AG09319 (cell line): ENCODE measurements at places on chromosomes 2 and 18.

- DNase-seq = no peak
Measured at GRCh38 chr18:72895548-72895947, 27.8 kb upstream of the NETO1 start.

GRCh38 chr2:60214626-60214875, 338.9 kb downstream of the BCL11A start:
- no peak for DNase-seq

- no peak for DNase-seq
Measured at GRCh38 chr2:25304321-25304720, 37.4 kb downstream of the DNMT3A start.

GRCh38 chr18:658001-658946, 821 bp downstream of the TYMS start:
- DNase-seq = peak; percentile 54

DNA sequence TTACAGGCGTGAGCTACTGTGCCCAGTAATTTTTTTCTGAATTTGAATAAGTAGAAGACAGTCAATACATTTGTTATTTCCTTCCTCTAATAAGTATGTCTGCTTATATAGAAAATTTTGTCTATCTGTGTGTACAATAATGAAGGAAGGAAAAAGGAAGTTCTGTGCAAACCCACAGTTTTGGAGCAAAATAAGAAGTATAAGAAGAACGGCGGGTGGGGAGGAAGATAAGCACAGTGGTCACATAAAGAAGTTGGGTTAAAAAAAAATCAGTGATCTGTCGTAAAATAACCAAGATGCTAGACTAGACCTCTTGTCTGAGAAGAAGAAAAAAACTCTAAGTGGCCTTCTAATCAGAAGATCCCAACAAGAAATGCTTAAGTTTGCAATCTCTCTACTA, 20.2 kb downstream of the MGAT4A start:
- no peak for DNase-seq

GRCh38 chr18:31741097-31741735, 19.5 kb downstream of the SLC25A52 start:
- peak; percentile 2 for DNase-seq

- no peak for DNase-seq
Measured at GRCh38 chr2:107027810-107028209, 141.8 kb upstream of the ST6GAL2 start.

GRCh38 chr2:65918760-65919187, 486.4 kb upstream of the SPRED2 start:
- no peak for DNase-seq

- DNase-seq = no peak
Measured at GRCh38 chr2:236408786-236409185, 144.6 kb upstream of the ASB18 start.

DNA sequence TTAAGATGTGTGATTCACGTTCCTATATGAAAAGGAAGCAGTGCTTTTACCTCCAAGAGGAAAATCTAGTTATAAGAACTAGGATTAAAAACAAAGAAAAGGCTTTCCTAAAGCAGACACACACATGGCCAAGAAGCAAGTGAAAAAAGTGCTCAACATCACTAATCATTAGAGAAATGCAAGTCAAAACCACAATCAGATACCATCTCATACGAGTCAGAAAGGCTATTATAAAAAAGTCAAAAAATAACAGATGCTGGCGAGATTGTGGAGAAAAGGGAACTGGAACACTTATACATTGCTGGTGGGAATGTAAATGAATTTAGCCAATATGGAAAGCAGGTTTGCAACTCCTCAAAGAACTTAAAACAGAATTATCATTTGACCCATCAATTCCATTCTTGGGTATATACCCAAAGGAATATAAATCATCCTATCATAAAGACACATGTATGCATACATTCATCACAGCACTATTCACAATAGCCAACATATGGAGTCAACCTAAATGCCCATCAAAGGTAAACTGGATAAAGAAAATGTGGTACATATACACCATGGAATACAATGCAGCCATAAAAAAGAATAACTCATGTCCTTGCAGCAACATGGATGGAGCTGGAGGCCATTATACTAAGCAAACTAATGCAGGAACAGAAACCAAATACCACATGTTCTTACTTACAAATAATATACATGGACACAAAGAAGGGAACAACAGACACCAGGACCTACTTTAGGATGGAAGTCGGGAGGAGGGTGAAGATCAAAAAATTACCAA, 285.3 kb downstream of the RAD51AP2 start:
- DNase-seq = no peak

DNA sequence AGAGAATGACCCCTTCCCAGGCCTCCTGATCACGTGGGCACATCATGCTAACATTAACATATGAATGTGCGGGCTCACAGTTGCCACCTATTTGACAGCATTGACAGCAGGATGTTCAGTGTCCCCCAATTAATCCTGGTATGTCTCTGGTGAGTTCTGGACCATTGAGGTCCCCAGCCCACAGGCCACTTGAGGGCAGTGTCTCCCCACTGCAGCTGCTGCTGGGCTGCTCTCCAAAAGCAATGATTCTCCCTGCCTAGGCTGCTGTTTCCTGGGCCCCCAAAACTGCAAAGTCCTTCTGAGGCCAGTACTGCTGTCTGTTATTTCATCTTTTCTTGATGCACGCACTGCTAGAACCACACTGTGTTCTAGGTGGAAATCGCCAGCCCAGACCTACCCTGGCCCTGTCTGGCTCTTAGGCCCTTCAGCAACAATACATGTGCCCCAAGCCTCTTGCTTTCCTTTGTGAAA, 52.7 kb upstream of the MAPK4 start:
- no peak for DNase-seq

- DNase-seq = no peak
Measured at GRCh38 chr18:24009651-24010333, 4.8 kb upstream of the TTC39C start.

DNA sequence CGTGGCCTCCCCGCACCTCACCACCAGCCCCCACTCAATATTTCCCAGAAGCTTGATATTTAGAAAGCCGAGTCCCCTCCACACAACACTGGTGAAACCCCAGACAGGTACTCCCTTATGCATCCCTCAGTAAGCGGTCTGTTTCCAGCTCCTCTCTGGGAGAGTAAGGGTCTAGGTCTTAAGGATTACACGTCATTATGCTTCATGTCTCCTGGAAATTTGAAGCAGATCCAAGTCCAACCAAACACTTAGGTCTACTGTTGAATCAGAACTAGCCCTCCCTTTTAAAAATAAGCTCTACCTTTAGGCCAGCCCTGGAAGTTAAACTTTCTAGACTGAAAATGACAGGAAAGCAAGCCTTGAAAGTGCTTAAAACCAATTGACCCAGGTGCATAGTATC, 1.5 kb upstream of the OST4 start:
- no peak for DNase-seq

- no peak for DNase-seq
Measured at GRCh38 chr2:202278036-202278760, 12.6 kb downstream of the NOP58 start.

GRCh38 chr18:57803103-57803969, at the start of gene ATP8B1:
TSS of gene ATP8B1 (minus strand) at chr18:57803315. CDS start at chr18:57731807, 71,508 bp downstream.
- no peak for DNase-seq

GRCh38 chr2:170423919-170424318, 246.0 kb downstream of the MYO3B start:
- no peak for DNase-seq

DNA sequence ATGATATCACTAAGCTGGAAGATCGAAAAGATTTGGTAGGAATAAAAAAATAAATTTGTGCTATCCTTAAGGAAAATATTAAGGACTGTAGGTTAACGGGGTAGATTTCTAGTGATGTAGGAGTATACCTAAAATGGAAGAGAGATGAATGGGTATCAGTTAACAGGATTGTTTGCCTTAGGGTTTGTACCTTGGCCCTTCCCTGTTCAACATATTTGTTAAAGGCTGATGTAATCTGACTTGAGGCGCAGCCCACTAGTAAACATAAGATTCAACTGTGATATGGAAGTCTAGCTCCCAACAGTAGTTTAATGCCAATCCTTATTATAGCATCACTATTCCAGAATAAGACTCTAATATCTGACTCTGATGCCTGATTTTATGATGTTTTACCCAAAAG, 685.2 kb downstream of the DCC start:
- DNase-seq = no peak

DNA sequence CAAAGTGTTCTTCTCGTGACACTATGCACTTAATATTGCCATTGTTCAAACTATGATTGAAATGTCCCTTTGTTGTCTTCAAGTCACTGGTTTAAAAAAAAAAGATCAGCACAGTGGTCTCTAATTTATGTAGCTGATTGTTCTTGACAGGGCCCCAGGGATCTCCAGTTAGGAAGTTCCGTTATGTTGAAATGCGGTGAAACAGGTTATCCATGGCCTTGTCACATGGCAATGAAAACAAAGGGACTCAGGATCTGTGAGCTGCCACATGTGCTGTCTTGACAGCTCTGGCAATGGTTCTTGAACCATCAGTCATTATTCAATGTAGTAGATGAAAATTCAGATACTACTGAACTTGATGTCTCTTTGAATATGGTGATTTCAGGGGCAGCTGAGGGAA, 147.4 kb downstream of the SETBP1 start:
- DNase-seq = no peak

GRCh38 chr18:8799001-8799400, 93.6 kb downstream of the MTCL1 start:
- no peak for DNase-seq

GRCh38 chr2:82839036-82839435, 1620.0 kb downstream of the SUCLG1 start:
- DNase-seq = no peak

DNA sequence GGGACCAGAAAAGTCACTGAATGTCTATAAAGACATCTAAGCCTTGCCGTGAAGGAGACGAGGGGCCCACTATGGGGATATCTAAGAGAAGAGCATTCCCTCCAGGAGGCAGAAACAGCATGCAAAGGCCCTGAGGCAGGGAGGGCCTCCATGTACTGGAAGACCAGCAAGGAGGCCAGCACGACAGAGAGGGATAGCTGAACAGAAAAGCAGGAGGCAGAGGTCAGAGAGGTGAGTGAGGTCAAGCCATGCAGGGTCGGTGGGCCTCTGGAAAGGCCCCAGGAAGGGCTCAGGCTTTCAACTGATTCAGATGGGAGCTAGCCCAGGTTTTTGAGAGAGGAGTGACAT, 5.7 kb downstream of the TRABD2A start:
- no peak for DNase-seq

DNA sequence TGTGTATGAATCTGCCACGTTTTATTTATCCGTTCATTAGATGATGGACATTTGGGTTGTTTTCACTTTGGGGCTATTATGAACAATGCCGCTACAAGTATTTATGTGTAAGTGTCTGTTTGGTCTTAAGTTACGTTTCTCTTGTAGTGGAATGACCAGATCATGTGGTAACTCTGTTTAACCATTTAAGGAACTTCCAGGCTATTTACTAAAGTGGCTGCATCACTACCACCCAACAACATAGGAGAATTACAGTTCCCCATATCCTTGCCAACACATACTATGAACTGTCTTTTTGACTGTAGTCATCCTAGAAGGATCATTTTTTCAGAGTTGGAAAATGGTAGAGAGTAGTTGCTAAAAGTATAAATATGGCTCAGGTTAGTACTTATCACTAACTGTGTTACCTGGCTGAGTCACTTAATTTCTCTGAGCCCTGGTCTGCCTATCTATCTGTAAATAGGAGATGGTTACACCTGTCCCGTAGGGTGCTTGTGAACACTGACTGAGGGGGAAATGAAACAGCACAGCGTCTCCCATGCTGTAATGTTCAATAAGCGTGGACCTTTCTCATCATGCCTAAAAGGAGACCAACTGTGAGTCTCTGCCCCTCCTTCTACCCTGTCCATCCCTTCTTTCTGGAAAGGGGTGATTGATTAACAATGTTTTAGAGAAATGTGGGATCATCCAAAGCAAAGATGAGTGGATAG, 103.1 kb downstream of the SH3RF3 start:
- DNase-seq = no peak
